Kidney tubule cell (primary cell): ENCODE measurements at places on chromosomes 2 and 18.

DNA sequence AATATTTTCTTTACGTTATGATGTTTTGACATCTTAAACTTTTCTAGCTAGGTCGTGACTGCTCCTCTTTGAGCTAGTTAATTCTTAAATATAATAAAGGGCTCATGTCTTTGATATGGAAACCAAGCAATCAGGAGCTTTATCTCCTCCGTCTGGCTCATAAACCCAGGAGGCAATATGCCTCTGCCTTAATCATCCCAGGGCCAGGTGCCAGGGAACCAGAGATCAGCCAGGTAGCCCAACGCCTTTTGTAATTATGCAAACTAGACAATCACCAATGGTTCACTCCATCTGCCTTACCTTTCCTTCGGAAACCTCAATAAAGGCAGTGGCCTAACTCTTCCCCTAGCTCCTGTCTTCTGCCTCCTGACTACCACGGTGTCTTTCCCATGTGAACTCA, 213.7 kb downstream of the KCNJ3 start:
- DNase-seq: no peak

- DNase-seq: no peak
Observed at GRCh38 chr18:35474884-35475283, 22.9 kb downstream of the INO80C start.

DNA sequence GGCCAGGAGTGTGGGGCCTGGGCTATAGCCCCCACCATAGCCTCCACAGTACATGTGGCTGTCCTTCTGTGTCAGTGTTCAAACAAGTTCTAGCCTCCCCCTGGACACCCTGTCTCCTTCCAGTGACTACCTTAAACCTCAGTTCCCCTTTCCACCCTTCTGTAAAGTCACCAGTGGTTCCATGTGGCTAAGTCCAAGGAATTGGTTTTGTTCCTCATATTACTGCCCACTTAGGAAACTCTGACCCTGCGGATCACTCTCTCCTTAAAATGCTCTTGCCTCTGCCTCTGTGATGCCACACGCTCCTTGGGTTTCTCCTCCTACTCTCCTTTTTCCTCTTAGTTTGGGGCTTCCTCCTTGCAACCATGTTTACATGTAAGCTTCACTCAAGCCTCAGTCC, 27.8 kb upstream of the REL start:
- no peak for DNase-seq

DNA sequence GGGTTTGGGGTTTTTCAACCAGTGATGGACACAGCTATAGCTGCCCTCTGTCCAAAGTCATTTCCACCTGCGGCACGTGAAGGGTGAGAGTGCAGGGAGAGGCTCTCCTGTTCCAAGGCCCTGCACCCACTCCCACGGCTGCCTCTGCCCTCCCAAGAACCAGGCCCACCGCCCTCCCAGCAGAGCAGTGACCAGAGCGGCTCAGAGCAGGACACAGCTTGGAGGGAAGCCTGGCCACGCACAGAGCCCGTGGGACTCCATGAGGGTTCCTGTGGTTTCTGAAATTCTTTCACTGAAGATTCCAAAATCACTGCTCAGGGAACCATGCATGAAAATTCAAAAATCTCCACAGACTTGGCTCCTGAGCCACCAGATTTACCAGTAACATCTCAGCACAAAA, 67.3 kb upstream of the SALL3 start:
- DNase-seq: no peak

GRCh38 chr2:173567493-173567892, 212.8 kb downstream of the CDCA7 start:
- DNase-seq: no peak

DNA sequence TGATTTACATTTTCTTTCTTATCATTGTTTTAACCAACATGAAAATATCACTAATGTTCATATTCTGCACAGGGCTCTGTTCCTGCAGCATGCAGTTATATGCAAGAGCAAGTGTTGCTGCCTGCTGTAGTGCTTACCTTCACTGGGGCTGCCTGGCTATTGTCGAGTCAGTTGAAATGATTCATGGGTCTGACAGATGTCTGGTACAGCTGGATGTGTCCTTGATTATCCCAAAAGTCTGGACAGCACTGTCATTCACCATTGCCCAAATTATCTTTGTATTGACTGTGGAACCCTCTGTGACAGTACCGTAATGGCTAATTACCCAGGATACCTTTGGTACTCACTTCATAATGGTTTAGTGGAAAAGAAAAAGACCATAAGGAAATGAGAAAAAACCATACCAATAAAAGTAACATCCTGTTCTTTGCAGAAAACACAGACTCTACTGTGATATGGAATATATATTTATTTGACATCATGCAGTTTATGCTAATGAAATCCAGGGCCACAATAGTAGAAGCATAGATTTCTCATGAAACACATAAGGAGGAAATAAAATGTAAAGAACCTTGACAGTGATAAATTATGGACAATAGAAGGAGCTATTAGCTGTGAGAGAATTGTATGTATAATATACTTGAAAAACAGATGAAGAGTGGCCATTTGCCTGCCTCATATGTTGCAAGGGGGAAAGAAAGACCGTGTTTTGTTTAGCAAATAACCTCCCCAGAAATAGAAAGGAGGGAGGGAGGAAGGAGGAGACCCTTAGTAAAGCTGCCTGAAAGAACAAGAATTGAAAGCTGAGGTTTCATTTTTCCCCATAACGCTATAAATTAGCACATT, 249.8 kb upstream of the ATP5MC3 start:
- no peak for DNase-seq

DNA sequence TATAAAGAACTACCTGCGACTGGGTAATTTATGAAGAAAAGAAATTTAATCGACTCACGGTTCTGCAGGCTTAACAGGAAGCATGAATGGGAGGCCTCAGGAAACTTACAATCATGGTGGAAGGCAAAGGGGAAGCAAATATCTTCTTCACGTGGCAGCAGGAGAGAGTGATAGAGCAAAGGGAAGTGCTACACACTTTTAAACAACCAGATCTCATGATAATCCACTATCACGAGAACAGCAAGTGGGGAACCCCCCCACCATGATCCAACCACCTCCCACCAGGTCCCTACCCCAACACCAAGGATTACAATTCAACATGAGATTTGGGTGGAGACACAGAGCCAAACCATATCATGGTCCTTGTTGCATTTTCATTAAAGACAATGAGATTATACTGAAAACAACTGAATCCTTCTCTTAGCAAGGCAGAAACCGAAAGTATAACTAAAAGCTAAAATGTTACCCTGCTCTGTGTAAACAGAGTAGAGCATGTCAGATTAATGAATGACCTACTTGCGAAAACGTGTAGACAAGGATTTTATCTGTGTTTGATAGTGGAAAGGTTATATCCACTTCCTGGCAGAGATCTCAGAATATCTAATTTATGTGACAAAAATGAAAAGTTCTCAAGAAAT, 60.1 kb upstream of the RBBP8 start:
- peak; percentile 49 for DNase-seq

DNA sequence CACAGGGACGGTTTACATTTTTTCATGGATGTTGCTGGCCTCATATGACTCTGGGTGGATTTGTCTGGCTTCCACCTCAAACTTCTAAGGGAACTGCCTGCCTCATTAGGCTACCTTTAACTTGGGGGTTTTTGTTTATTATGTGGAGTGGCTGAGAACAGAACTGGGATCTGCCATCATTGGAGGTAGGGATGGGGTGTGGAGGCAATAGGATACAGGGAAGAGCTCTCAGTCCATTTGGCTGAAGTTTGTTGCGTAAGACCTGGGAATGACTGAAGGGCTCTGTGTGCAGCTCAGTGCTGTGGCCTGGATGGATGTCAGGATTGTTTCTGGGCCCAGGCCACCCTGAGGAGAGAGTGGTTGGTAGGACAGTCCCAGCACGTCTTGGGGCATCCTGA, 31.2 kb downstream of the ASB1 start:
- no peak for DNase-seq

DNA sequence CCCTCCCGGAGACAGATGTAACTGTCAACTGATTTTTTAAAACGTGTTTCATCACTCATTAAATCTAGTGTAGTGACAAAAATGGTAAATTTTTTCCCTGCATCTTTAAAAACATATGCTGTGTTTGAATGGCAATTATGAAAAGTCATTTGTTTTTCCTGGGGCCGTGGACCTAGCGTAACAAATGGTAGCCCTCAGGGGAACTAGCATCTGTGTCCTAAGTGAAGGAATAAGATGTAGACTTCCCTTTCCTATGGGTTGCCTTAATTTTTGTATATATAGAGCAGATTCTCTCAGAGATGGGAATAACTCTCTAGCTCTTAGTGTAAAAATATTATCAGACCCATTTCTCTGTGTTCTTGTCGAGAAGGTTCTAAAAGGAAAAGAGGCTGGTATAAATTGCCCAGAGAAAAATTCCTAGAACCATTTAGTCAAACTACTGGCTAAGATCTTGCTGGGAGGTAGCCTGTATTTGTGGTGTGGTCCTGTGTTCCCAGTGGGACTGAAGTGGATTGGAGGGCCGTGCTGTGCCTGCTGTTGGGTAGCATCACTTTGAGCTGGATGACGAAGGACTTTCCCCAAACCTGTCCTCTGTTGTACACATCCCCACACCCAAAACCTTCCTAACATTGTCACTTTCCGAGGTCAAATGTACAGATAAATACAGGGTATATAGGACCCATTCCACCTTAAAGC, 85.8 kb downstream of the LIMS1 start:
- DNase-seq: no peak

GRCh38 chr2:170524828-170525565, 190.1 kb upstream of the SP5 start:
- DNase-seq: peak; percentile 59

- peak; percentile 71 for DNase-seq
Observed at GRCh38 chr2:207930747-207931146, 94.6 kb downstream of the PLEKHM3 start.
